ENCODE measurements at places on chromosomes 3 and 15.

DNA sequence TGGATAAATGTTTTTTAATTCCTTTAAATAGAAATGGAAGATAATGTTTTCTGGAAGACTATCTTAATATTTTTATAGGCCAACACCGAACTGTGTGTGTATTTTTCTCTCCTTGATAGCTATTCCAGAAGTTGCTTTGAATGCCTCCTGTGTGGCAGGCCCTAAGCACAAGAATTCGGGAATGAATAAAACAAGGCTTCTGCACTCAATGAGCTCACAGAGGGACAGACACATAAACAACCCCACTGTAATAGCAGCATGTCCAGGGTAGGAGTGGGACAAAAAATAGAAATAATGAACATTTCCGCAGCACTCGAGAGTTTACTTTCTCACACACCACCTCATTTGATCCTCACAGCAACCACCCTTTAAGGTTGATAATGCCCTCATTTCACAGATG is 18.0 kb downstream of the SRGAP3 start:
- no peak for DNase-seq

- DNase-seq, result no peak
Observed at GRCh38 chr3:136412307-136412706, 162.2 kb downstream of the PCCB start.

DNA sequence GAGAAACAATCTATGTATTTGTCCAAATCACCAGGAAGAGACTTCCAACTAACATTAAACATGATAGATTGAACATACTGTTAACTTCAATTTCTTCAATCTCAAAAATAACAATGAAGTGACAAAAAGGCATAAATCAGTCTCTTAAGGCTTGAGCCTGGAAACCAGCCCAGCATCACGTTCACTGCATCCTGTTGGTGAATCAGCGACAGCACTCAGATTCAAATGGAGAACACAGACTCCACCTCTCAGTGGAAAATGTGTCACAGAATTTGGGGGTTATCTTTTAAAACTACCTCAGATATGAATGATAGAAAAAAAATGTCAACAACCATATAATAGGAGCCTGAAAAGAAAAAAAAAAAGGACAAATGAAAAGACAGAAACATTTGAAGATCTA is 212.0 kb downstream of the MINAR1 start:
- no peak for DNase-seq

GRCh38 chr3:14397531-14397930 is 4.9 kb upstream of the SLC6A6 start:
- DNase-seq, result no peak

DNA sequence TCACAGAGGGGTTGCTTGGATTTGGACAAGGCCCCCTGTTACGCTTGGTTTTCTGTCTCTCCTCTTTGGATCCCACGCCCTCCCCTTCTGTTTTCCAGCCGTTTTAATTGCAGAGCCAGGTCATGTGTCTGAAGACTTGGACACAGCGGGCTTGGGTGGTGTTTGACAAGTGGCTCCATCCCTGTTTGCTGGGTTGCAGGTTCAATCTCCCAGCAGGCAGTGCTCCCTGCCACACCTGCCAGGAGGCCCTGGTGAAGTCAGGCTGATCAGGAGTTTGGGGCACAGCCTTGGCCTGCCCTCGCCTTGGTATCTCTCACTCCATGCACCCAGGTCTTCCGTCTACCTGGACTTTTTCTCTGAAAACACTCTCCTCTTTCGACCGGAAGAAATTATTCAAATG is 59.0 kb downstream of the PLXNA1 start:
- no peak for DNase-seq

DNA sequence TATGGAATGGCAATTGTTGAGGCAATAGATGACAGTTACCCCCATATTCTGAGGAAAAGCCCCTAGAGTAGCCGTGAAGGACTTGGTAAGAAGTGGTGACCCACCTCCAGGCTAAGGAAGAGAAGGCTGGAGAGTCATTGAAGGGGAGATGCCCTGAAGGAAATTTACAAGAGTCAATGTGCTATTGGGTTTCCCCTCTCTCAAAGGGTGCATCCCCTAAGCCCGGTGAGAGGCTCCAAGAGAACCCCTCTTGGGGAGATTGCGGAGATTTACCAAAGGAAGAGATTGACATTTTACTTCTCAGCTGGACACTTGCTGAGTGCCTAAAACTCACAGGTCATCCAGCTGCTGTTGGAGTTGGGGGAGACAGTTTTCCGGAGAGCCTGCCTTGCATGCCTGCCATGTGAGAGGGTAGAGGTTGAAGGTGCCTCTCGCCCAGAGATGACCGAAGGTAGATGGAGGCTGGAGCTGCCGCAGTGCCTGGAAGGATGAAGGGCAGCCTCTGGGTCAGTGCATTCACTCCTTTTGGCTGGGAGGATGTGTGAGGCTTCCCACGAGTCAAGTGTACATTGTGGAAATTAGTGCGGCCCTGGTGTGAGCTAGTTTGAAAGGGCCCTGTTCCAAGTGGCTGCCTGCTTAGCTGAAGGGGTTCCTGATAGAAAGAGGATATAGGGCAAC is 30.7 kb downstream of the MESD start:
- DNase-seq, result no peak

DNA sequence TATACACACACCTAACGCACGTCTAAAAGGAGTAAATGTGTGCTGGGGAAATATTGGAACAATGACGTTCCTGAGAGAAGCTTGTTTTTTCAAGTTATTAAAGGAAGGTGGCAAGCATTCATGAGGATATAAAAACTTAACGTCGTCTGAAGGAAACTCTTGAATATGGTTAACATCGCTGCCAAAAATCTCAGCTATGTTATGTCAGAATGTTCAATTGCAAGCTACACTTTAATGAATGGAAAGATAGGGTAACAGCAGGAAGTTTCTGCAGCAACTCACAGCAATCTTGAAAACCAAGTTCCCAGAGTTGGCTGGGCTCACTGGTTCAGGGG is 54.3 kb upstream of the MEF2A start:
- no peak for DNase-seq

- DNase-seq, result no peak
Observed at GRCh38 chr15:75554717-75555116, 24.4 kb downstream of the PTPN9 start.

DNA sequence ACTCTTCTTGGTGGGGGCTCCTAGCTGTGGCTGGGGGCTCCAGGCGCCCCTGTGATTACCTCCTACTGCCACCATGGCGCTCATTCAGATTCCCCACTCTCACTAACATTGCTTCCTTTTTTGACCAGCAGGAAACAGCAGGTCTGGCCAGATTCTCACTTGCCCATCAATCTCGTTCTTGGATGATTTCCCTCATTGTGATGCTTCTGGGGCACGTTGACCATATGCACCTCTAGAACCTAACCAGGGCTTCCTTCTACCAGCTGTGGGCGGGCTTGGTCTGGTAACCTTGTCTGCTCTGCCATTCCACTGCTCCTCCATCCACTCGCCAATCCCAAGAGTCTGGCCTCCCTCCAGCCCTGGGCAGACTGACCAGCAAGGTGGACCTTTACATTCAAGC is 35.9 kb upstream of the PTPN23 start:
- no peak for DNase-seq

GRCh38 chr3:32571192-32571485 is 481 bp upstream of the DYNC1LI1 start:
- DNase-seq, result no peak

GRCh38 chr3:32822609-32823498 is 5.1 kb downstream of the TRIM71 start:
- DNase-seq, result no peak
